ENCODE measurements at places on chromosomes 1 and 21. TPM values are rescaled to one million over a fixed set of nuclear protein-coding genes. Genes with fewer than 3 reads are reported as not detected.

Gene ITPKB
- total RNA-seq = 3.1 TPM

Gene TNFRSF25
- 3.2 TPM for total RNA-seq

Gene WNT3A
- total RNA-seq = 0.05 TPM

Gene NUP210L
- 0.06 TPM for total RNA-seq

Gene OR2G2
- total RNA-seq = not detected

Gene CLCA1
- not detected for total RNA-seq

Gene GUCA2B
- total RNA-seq = not detected

Gene PPIAL4G
- not detected for total RNA-seq

Gene WRAP73
- 18.5 TPM for total RNA-seq

Gene BGLAP
- total RNA-seq = not detected

Gene GRIK3
- total RNA-seq = 0.07 TPM

Gene OR2L8
- not detected for total RNA-seq

Gene TXLNA
- total RNA-seq = 30.4 TPM

Gene ZNF593
- total RNA-seq = 46.6 TPM

Gene PGLYRP3
- total RNA-seq = not detected

Gene SLC19A2
- total RNA-seq = 31.4 TPM

Gene ADORA3
- not detected for total RNA-seq

Gene SAMSN1
- not detected for total RNA-seq

Gene ALG6
- 6.5 TPM for total RNA-seq

Gene CYP4X1
- 0.05 TPM for total RNA-seq

Gene OR2G6
- not detected for total RNA-seq

Gene MMP23B
- 0.68 TPM for total RNA-seq

Gene FCRL6
- not detected for total RNA-seq

Gene GRIK1
- total RNA-seq = not detected

Gene DMRTA2
- 0.06 TPM for total RNA-seq

Gene ERG
- total RNA-seq = 0.09 TPM

Gene HPDL
- 2.7 TPM for total RNA-seq

Gene DISC1
- total RNA-seq = 0.29 TPM

Gene PLA2G2C
- total RNA-seq = not detected

Gene ATF3
- total RNA-seq = 20.8 TPM

Gene ADAM30
- total RNA-seq = not detected

Gene NPPA
- total RNA-seq = not detected

Gene TSPEAR
- total RNA-seq = not detected

Gene STXBP3
- total RNA-seq = 19.6 TPM

Gene HLX
- 3.6 TPM for total RNA-seq

Gene OPN3
- 57.9 TPM for total RNA-seq

Gene INAVA
- total RNA-seq = 37.8 TPM

Gene PLPPR4
- not detected for total RNA-seq

Gene TMEM59
- 109 TPM for total RNA-seq

Gene NHLH1
- 0.33 TPM for total RNA-seq

Gene PCNX2
- 9.7 TPM for total RNA-seq
